GM18507 (cell line): ENCODE measurements at places on chromosomes 1 and 21.

GRCh38 chr1:22018583-22019559 lies 17.4 kb downstream of the CELA3A start:
- peak; percentile 59 for DNase-seq

DNA sequence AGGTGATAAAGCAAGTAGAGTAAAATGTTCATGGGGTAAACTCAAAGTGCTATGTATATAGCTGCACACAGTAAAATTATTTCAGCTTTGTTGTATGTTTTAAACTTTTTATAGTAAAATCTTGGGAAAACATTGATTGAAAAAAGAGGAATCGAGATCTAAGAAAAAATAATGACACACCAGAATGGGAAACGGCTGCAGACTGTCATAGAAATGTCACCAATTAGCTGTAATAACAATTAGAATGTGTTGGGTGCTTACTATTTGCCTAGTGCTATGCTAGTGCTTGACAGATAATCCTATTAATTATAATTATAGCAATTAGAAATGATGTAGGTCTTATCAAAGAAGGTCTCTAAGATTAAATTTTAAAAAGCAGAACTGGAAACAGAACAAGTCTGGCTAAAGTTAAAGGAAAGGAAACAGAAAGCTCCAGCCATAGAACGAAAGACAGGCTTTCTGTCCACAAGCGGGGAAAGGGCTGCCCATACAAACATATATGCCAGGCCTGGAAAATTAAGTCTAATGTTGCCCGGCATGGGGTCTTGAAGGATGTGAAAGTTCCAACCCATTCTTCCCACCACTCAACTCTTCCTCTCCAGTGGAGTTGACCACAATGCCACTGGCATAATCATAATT lies 5.0 kb downstream of the PCNX2 start:
- no peak for DNase-seq

DNA sequence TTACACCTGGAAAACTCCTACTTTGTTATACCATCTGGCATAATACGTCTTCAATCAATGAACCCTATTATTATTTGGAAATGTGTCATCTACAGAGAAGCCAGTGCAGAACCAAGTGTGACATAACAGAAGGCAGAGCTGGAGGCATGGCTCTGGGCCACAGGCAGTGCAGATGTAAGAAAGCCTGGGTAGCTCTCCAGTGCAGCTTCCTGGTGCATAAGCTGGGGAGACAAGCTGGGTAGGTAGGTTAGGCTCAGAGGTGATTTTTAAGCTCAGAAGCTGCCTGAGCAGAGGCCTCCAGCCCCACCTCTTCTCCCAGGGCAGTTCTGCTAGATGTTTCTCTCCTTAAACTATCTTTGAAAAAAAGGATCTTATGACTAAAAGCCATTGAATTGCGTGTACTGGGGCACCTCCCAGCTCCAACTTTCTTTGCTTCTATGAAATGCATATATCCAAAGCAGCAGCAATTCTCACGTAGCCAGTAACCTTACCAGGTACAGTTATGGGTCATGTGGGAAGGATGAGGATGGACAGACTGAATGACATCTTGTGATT lies 30.7 kb downstream of the AKNAD1 start:
- DNase-seq = no peak

DNA sequence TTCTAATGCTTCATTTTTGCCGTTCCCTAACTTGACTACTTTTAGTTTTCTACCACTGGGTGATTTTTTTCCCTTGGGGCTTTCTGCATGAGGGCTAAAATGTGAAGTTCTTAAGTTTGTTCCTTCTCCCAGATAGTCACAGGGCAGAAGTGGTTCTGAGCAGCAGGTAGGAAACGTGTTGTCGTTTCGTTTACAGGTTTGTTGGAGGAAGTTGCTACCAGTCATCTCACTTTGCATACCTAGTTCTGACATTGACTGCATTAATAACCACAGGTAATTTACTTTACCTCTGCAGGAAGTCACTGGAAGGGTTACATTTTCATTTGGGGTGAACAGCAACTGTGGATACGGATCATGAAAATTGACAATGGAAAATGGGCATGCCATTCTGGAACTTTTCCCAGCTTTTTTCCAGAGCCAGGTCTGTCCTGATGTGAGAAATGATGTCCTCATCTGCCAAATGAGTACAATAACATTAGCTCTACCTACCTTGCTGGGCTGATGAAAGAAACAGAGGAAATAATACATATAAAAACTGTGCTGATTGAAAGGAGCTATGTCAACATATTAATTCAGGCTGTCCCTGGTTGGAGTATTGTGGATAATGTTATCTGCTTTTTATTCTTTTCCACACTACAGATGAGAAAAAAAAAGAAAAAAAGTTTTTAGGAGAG lies 94.2 kb downstream of the DISC1 start:
- no peak for DNase-seq

- no peak for DNase-seq
Measured at GRCh38 chr1:244212219-244212618, 161.1 kb downstream of the ZBTB18 start.

DNA sequence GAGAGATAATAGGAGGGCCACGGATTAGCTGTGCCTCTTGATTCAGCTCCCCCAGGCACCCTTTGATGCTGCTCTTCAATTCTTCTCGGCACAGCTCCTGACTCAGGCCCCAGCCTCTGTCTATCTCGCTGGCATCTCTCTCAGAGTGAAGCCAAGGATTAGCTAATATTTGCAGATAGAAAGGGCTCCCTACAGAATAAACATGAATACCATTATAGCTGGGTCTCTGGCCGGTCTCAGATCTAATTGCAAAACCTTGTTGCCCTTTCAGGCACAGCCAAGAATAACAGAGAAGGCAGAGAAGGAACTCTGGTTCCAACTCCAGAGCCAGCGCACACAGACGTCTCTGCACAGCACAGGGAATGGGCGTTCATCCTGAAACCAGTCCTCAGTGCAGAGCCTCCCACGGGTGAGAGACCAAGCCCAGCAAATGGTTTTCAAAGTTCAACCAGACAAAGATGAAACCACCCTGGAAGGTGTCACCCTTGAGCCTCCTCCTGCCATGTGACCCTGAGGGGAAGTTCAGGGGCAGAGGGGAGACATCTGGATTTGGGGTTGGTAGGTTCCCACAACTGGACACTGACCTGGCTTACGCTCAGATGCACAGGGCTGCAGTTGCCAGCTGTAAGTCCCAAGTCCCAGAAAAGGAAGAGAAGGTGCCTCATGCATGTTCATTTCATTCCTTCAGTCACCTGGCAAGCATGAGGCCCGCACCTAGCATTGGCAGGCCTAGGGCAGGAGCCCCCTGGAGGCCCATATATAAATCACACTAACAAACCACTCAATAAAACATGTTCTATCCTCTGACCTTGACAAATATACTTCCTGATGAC lies 394.0 kb downstream of the NPHP4 start:
- DNase-seq = no peak

DNA sequence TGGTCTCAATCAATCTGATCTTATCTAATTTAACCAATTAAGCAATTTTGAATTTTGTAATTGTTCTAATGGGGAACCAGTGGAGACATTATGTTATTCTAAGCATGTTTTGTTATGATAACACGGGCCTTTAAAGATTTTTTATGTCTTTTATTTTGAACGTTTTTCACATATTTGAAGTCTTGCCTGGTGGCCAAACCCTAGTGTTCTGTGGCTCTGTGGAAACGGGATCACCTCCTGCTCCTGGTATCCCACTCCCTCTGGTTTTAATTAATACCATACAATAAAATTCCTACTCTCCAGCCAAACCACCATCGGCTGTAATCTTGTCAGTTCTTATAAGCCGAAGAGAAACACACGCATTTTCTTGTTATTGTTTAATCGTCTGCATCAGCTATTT lies 22.9 kb upstream of the LMO4 start:
- no peak for DNase-seq

DNA sequence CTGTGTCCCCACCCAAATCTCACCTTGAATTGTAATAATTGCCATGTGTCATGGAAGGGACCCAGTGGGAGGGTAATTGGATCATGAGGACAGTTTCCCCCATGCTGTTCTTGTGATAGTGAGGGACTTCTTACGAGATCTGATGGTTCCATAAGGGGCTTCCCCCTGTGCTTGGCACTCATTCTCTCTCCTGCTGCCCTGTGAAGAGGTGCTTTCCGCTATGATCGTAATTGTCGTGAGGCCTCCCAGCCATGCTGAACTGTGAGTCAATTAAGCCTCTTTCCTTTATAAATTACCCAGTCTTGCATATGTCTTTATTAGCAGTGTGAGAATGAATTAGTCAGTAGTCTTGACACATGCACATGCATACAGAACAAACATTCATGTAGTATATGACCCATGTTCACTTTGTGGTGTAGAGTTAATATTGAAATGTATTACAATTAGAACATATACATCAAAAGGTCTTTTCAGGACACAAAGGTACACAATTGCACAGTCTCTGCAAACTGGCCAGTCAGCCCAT lies 16.9 kb upstream of the IFI16 start:
- no peak for DNase-seq

DNA sequence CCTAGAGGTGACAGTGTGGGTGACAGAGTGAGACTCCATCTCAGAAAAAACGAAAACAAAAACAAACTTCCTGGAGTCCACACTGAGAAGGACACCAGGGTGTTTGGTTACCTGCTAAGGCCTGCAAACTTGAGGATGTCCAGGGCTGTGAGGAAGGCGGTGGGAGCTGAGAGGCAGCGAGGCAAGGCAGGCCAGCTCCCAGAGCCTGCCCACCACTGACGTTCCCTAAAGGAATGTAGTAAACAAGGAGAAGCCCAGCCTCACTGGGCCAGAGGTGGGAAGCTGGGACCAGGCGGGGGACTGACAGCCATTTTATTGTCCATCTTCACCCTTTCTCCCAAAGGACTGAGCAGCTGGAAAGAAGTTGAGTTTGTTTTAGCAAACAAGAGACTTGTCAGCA lies 24.1 kb downstream of the SHISA4 start:
- DNase-seq = no peak

- DNase-seq = no peak
Measured at GRCh38 chr1:76494807-76495206, 372.5 kb upstream of the ST6GALNAC5 start.

DNA sequence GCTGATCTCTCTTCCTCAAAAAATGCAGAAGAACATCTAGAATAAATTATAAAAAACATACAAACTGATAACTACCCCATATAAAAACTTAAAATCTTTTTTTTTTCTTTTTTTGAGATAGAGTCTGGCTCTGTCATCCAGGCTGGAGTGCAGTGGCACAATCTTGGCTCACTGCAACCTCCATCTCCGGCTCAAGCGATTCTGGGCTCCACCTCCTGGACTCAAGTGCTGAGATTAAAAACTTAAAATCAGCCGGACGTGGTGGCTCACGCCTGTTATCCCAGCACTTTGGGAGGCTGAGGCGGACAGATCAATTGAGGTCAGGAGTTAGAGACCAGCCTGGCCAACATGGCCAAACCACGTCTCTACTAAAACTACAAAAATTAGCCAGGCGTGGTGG lies 31.1 kb downstream of the LIN9 start:
- no peak for DNase-seq

- DNase-seq = no peak
Measured at GRCh38 chr1:10178597-10179405, 31.6 kb upstream of the KIF1B start.

GRCh38 chr1:29266912-29267311 lies 30.6 kb downstream of the PTPRU start:
- DNase-seq = no peak

- DNase-seq = no peak
Measured at GRCh38 chr1:89686520-89686919, 53.6 kb downstream of the LRRC8C start.

- no peak for DNase-seq
Measured at GRCh38 chr1:9400425-9401079, 107.9 kb downstream of the SPSB1 start.

DNA sequence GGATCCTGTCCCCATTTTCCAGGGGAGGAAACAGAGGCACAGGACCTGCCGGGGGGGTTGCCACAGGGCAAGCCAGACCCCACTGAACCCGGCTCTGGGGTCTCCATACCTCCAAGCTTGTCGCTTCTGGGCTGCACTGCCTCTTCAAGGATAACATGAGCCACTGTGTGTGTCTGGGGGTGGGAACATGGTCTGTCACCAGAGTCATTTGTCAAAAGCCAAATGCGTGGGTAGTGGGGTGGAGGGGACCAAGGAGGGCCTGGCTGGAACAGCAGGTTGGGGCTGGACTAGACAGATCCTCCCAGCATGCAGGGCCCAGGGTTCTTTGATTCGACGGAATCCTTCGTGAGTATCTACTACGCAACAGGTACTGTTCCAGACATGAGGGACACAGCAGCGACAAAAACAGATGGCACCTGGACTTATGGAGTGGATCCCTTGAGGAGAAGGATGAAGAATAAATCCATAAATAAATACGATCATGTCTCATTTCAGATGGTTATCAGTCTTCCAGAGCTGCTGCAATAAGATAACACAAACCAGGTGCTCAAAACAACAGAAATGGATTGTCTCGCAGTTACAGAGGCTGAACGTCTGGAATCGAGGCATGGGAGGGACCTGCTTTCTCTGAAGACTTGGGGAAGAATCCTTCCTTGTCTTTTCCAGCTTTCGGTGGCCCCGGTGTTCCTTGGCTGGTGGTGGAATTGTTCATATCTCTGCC lies 28.7 kb downstream of the C1QB start:
- no peak for DNase-seq

DNA sequence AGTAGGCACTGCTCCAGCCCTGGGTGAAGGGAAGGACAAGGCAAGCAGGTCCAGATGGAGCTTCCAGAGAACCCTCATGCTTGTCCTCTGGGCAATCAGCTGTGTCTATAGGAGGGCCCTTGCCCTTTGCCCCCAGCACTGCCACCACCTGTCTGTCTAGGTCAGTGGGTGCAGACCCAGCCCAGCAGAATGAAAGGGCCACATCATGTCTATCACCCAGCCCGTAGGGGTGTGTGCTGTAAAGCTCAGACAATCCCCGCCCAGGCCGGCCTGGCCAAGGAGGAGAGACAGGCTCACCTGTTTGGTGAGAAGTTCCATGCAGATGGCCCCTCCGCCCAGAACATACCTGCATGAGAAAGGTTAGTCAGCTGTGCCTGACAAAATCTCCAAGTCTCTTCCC lies 7.0 kb downstream of the UBE2Q1 start:
- no peak for DNase-seq

GRCh38 chr21:26881504-26882228 lies 36.5 kb upstream of the ADAMTS1 start:
- DNase-seq = no peak

- no peak for DNase-seq
Measured at GRCh38 chr1:241972703-241973369, 15.3 kb downstream of the BECN2 start.

DNA sequence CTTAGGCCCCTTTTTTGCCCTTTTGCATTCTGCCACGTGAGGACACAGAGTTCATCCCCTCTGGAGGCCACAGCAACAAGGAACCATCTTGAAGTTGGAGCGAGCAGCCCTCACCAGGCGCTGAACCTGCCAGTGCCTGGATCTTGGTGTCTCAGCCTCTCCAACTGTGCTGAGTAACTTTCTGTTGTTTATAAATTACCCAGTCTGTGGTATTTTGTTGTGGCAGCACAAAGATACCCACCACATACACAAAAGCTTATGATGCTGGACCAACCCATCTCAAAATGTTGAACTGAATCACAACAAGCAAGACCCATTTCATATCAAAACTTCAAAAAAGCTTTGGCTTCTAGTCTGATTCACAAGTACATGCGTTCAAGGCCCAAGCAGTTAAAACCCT lies 649.9 kb downstream of the KIF26B start:
- DNase-seq = no peak

- no peak for DNase-seq
Measured at GRCh38 chr21:33514229-33514628, 22.7 kb upstream of the DNAJC28 start.
